Breast epithelium (tissue), 4 donors: ENCODE measurements at places on chromosomes 12 and 14.

DNA sequence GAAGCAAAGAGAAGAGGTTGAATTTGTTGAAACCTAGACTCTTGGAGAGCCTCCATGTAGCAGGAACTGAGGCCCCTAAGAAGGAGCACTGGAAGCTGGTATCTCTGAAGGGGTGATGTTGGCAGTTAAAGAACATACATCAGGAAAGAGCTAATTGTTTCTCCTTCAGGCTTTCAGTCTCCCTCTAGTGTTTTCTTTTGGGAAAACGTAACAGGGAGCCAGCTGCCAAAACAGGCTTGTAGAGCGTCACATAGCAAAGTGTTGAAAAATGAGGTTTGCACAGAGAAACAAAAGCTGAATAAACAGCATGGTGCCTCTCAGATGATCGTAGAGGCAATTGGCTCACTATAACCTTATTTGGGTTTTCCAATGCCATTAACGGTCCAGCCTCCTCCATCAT is 46.9 kb upstream of the CAND1 start:
- no peak for DNase-seq

DNA sequence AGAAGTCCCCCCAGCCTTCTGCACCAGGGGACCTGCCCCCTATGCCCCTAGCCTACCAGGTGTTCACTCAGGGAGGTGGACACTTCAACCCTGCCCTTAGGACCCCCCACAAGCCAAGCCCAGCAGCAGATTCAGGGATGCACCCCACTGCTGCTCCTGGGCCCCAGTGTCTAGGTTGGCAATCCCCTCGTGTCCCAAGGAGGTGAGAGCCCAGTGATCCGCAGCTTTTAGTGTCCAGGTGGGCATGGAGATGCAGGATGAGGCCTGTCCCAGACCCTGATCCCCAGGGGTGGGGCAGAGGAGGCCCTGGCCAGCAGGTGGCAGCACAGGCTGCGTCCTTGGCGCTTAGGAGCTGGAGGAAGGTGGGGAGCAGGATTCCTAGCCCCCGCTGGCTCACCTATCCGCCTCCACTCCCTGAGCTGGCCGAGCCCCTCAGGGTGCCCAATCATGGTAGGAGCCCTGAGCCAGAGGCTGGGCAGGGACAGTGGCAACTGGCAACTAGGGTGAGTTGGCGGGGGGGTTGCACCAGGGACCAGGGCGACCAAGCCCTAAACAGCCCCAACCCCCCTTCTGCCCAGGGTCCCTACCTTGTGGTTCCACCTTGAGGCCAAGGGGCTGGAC is 4.1 kb downstream of the CKB start:
- DNase-seq: no peak

- no peak for DNase-seq
Observed at GRCh38 chr14:27881646-27882045, 884.9 kb upstream of the FOXG1 start.

- DNase-seq: no peak
Observed at GRCh38 chr14:97219431-97220017, 422.3 kb downstream of the VRK1 start.
